ENCODE measurements at places on chromosomes 2 and 18.
A peak's percentile ranks its signal among the peaks of the same experiment; 100 is the strongest.

DNA sequence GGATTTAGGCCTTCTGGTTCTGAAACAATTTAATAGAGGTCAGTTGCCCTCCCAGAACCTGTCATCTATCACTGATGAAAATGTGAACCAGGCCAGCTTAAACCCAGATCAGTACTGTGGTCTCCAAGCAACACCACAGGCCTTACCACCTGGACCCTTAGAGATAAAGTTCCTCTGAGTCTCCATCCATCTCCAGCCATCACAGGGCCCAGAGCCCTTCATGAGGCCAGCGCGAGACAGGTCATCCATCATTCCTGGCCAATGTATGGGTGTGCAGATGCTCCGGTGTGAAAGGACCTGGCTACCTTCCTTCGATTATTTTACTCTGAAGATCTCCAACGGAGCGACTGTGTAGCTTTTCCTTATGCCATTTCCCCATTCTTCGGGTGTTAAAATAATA, 322.7 kb upstream of the SOX11 start:
- DNase-seq, result no peak

DNA sequence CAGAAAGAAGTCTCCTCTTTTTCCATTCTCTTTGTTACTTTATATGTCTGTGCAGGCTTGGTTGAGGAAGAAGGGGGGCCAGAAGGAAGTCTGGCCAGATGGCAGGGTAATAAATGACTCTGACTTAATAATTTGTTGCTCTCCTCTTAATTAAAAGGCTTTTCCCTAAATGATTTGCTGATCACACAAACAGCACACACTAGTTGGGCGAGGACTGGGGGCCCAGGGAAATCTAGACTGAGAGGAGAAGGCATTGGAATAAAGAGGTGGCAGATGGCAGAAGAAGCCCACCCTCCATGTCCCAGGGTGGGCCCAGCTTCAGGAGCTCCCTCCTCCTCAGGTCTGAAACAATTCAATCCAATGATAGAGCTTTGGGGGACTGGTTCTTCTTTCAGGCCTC, 12.7 kb upstream of the SMARCAL1 start:
- DNase-seq, result no peak

- no peak for DNase-seq
Observed at GRCh38 chr2:120531863-120532600, 186.1 kb downstream of the INHBB start.

GRCh38 chr2:69452687-69453086, 15.5 kb upstream of the NFU1 start:
- no peak for DNase-seq

DNA sequence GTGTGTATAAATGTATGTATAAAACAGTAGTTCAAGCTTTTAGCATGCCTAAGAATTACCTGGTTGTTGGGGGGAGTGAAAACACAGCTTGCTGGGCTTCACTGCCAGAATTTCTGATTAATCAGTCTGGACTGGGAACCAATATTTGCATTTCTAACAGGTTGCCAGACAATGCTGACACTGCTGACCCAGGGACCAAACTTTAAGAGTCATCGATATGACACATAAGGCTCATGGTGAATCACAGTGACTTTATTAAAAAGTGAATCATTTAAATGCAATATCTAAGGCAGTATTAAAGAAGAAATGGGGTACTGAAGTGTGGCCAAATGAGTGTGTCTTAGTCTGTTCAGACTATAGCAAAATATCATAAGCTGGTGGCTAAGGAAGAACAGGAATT, 195.9 kb upstream of the DTNA start:
- DNase-seq, result no peak

DNA sequence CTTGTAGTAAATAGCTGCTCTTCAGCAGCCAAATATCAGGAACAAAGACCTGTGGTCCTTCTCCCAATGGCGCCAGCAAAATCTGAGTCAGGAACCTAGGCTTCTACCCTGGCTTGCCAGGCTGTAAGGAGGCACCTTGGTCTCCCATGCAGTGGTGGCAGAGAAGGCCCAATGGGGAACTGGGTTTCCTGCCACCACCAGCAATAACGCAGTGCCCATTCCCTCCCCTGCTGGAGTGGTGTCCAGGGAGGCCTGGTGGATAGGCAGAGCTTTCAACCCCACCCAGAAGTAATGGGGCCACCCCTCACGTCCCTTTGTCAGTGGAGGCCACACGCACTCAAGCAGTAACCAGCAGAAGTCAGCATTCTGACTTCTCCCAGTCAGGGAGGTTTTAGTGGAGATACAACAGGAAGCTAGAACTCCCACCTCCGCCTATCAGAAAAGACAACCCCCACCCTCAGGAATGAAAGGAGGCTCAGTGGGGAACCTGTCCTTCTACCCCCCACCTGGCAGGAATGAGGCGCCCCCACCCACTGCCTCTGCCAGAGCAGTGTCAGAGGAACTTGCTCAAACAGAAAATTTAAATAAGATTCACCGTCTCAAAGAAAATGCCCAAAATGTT, 132.4 kb downstream of the COPS8 start:
- DNase-seq, result no peak

DNA sequence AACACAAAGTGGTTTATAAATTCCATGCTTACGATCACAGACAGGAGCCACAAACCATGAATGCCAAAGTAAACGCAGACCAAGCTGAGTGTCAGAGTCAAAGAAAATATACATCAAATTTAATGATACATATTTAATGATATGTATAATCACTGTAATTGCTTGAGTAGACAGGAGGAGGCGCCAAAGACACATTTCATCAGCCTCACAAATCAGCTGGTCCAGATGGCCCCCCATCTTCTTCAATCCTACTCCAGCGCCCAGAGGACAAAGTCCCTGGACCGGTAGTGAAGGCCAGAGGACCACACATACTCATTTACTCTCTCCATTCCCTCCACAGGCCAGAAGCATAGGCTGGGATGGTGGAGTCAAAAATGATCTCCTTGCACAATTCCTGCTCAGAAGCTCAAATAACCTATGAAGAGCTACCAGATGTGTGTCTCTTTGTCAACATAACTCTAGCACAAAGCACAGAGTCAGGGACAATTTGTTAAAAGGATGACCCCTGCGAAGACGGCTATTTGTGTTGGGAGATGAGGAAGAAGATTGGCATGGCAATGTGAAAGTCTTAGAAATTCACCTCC, 149.3 kb upstream of the PGAP1 start:
- DNase-seq, result no peak

- DNase-seq, result no peak
Observed at GRCh38 chr2:153132418-153132817, 346.1 kb downstream of the RPRM start.

DNA sequence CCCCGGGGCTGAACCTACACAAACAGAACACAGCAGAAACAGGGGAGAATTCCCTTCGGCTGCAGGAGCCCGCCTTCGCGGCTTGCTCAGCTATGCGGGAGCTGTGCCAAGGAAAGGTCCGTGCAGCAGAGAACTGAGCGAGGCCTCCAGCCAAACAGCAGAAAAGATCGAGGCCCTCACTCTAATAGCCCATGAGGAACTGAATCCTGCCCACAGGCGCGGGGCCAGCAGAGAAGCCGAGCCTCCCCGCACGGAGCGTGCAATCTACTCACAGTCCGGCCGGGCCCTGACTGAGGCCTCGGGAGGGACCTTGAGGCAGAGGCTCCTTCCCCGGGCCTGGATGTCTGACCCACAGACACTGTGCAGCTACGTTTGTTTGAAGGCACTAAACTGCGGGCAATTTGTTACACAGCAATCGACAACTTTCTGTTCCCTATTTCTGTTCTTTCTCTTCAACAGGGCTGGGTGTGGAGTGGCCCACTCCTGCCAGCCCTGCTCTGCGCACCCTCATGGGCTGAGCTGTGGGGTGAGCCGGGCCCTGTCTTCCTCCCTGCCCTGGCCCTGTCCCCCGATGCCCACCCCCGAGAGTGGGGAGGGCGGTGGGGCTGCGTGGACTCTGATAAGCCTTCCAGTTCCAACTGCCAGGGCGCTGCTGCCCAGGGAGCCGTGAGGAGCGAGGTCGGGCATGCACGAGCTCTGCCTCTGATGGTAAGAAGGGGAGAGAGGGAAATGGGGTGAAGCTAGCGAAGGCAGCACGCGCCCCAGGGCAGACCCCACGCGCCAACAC, 13.7 kb downstream of the HES6 start:
- DNase-seq, result no peak

DNA sequence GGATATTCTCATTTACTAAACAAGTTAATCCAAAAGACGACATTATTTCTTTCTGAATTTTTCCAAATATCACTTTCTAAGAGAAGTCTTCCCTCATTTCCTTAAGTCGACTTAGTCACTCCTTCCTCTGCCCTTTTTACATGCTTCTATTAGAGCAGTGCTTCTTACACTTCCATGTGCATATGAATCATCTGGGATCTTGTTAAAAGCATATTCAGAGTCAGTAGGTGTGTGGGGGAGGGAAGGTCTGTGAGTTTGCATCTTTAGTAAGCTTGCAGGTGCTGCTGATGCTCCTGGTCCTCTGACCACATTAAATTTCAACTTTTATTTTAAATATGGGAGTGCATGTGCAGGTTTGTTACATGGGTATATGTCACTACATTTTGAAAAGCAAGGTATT, 582.6 kb downstream of the NRXN1 start:
- no peak for DNase-seq

DNA sequence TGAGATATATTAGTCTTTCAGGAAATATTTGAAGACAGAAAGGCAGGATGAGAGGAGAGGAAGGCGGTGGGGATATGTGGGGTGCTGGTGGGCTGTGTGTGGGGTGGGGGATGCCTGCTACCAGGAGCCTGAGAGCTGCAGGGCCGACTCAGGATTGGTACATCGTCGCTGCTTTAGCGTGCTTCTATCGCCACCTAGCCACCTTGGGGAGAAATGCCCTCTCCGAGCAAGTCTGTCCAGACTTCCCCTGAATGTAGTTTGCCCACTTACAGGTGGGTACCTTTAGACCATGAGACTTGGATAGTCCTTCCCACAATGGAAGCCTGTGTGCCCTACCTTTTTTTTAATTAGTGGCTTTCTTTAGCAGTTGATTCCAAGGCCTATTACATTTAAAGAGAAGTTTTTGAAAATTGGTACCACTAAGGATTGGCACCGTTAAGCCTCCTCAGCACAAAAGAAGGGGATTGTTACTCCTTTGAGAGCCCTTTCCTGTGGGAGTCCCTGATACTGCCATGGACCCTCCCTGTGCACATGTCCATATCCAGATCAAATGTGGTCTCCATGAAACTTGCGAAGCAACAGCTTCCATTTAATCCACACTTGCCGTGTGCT, 114.1 kb upstream of the NDUFV2 start:
- peak; percentile 12 for DNase-seq

- DNase-seq, result no peak
Observed at GRCh38 chr18:5574843-5575242, 31.0 kb upstream of the EPB41L3 start.

DNA sequence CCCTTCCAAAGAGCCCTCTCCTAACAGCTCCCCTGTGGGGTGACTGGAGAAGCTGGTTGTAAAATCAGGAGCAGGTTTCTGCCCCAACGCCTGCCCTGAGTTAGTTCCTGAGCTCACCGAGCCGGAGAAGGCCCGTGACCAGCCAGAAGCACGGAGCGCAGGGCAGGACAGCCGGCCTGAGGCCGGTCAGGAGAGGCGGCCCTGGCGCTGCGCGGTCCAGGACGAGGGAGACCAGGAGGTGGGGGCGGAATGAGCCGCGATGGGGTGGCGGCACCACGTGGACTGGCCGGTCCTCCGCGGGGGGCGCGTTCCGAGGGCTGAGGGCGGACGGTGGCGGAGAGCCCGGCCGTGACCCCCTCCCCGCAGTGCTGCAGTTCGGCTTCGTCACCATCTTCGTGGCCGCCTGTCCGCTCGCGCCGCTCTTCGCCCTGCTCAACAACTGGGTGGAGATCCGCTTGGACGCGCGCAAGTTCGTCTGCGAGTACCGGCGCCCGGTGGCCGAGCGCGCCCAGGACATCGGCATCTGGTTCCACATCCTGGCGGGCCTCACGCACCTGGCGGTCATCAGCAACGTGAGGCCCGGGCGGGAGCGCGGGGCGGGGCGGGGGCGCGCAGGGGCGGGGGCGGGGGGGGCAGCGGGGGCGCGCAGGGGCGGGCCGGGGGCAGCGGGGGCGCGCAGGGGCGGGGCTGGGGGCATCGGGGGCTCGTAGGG, 29.0 kb downstream of the ANO7 start:
- peak; percentile 11 for DNase-seq

DNA sequence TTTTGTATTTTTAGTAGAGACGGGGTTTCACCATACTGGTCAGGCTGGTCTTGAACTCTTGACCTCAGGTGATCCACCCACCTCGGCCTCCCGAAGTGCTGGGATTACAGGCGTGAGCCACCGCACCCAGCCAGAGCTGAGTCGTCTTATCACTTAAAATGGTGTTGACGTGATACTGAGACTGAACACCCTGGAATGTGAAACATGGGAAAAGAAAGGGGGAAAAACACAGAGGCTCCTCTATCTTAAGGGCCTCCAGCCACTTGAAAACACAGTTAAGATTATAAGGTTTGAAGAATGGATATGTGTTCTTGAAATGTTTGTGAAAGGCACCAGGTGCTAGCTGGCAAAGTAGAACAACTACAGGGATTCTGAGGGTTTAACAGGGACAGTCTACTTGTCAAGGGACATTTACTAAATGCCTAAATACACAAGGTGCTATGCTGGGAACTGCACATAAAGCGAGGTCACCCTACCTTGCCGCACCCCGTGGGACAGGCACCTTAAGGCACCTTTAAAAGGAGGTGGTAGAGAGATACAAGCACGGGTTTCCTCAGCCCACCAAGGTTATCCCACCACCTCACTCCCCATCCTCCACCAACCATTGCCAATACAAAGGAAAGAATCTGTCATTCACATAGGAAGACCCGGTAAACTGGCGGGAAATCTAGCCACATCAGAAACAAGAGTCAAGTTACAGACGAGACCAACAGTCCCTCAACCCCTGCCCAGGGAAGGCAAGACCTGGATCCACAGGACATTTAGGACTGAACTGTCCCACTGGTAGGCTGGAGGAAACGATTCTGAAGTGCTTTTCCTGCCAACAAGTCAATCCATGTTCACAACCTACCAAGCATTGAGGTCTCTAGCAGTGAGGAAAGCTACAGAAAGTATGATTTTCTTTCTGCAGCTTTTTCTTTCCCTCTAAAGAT, 43.4 kb downstream of the STK39 start:
- DNase-seq, result no peak

DNA sequence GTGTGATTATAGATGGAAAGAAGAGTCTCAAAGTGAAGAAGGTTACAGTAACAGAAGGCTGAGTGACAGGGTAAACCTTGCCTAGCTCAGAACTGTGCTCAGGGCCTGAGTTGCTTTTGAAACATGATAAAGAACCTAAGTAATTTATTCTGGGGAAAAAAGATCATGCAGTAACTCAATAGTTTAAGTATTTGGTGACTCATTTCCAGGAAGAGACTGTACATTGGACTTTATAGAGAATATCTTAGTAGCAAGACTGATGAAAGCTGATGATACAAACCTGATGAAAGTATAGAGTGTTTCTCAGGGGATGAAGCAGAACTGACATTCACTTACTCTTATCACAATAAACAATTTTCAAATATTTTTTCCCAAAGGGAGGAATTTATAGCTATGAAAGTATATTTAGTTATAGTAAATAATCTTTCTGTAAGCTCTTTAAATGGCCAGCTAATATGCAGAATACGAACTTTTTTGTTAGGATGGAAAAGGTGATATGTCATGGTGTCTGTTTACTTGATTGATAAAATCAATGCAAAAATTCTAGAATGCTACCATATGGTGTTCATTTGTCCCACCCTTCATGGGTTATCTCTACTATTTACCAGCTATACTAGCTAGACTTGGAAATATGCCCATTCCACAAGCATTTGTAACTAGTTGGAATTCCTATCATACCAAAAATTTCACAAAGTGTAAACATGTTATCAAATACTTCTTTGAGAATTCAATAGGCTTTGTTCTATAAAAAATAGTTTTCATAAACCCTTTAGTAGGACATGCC, 1265.5 kb upstream of the ACVR2A start:
- DNase-seq, result no peak

Measured in activated CD8-positive, alpha-beta memory T cell treated with anti-CD3 and anti-CD28 coated beads for 1 hour (primary cell).